Activated B cell treated with CpG ODN at 0.5 μM for 24 hours (primary cell): ENCODE measurements at places on chromosomes 5 and 9.
A peak's percentile ranks its signal among the peaks of the same experiment; 100 is the strongest.

DNA sequence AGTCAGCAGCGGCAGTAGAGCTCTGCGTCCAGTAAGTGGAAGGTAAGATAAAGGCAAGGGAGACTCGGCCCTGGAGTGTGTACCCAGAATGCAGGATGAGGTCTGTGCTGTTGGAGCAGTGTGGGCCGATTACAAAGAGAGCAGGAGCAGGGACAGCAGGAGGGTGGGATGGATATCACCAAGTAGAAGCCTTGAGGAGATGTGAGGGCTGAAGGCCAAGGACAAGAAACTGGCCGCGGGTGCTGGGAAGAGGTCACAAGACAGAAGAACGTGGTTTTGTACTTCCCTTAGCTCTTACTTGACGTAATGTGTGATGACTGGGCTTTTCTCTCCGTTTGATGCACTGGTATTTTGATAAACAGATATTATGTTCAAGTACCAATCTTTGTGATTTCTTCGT lies 43.7 kb downstream of the OR2V1 start:
- H3K4me3 ChIP-seq, result no peak overlapping the region
- H3K36me3 ChIP-seq, result no peaks in the 10 kb centered on the region
- H3K27me3 ChIP-seq, result peaks cover 9% of the 10 kb centered on the region
- no peak for DNase-seq

DNA sequence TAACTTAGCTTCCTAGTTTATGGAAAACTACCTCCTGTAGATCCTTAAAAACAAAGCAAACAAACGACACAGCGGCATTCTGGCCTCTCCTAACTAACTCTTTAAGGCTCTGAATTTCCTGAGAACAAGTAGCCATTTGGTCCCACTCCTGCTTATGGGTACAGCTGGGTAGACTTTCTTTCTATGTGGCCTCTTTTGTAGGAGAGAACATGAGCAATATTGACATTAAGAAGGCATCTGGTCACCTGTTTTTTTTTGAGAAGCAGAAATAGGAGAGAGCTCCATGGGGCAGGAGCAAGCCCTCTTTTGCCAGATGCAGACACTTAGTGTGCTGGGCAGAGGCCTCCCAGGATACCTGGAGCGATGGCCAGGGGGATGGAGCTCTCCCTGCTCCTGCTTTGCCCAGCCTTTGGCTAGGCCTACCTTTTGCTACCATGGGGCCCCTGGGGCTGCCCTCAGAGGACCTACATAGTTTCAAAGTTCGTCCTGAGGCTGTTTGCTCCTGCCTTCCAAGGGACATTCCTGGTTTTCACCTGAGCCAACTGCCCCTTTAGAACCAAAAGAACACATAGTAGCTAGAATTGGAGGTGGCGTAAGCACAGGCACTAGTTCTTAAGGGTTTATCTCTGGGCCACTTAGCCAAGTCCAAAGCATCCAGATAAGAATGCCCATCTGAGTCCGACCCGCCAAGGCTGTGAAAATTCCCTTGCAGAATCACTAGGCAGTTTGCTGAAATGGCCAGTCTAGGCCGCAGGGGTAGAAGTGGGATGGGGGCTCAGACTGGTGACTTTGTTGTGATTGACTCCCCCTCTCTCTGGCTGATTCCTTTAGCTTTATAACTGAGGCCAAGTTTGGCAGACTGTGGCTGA lies 2.4 kb upstream of the STC2 start:
- peaks cover 12% of the 10 kb centered on the region for H3K4me1 ChIP-seq
- H3K27ac ChIP-seq, result no peak overlapping the region
- DNase-seq, result no peak
- H3K4me3 ChIP-seq, result no peak overlapping the region

GRCh38 chr5:141105350-141105749 lies 5.1 kb downstream of the PCDHB3 start:
- H3K36me3 ChIP-seq, result no peaks in the 10 kb centered on the region
- no peak overlapping the region for H3K4me3 ChIP-seq
- peaks cover 9% of the 10 kb centered on the region for H3K27me3 ChIP-seq
- no peak overlapping the region for H3K27ac ChIP-seq
- no peak for DNase-seq
- no peaks in the 10 kb centered on the region for H3K4me1 ChIP-seq

DNA sequence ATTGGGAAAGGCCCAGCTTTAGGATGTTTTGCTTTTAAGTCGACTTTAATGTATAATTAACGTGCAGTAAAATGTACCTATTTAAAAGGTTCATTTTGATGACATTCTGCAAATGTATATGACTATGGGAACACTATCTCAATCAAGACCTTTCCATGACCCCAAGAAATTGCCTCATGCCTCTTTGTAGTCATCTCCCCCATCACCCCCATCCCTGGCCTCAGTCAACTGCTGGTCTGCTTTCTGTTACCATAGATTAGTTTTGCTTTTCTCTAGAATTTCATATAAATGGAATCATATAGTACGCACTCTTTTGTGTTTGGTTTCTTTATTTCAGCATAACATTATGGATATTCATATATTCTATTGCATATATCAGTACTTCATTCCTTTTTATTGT lies 80.7 kb upstream of the C9orf72 start:
- no peaks in the 10 kb centered on the region for H3K4me1 ChIP-seq
- no peak overlapping the region for H3K4me3 ChIP-seq
- H3K27me3 ChIP-seq, result peaks cover under 1% of the 10 kb centered on the region
- H3K36me3 ChIP-seq, result no peaks in the 10 kb centered on the region
- DNase-seq, result no peak

DNA sequence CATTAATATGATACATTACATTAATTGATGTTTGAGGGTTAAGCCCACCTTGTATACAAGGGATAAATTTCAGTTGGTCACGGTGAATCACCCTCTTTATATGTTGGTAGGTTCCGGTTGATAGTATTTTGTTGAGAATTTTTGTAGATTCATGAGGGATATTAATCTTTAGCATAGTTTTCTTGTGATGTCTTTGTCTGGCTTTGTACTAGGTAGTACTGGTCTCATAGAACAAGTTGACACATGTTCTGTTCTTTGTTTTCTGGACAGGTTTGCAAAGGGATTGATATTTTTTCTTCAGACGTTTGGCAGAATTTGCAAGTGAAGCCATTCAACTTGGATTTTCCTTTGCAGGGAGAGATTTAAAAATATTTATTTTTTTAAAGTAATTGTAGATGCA lies 49.1 kb upstream of the CLK4 start:
- no peak for DNase-seq
- peaks cover 4% of the 10 kb centered on the region for H3K4me1 ChIP-seq
- H3K36me3 ChIP-seq, result no peaks in the 10 kb centered on the region
- no peak overlapping the region for H3K27ac ChIP-seq
- no peak overlapping the region for H3K4me3 ChIP-seq

DNA sequence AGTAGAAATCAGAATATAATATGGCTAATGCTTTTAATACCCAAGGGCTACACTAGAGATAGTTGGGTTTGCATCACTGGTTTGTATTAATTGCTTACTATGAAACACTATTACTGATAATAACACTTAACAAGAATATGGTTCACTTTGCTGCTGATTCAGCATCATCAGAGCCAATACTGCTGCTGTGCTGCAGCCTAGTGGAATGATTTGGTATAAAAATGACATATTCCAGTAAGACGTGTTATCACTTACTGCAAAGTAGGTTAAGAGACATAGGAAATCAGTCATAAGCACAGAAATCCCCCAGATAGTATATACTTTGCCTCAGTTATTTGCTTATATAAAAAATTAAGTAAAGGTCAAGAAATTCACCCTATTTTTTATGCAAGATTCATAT lies 2.8 kb downstream of the CDH10 start:
- DNase-seq, result no peak
- no peak overlapping the region for H3K27ac ChIP-seq
- H3K4me1 ChIP-seq, result no peaks in the 10 kb centered on the region
- no peak overlapping the region for H3K4me3 ChIP-seq

GRCh38 chr5:3226196-3226920 lies 369.3 kb upstream of the IRX1 start:
- no peak overlapping the region for H3K27ac ChIP-seq
- H3K4me1 ChIP-seq, result no peaks in the 10 kb centered on the region
- no peaks in the 10 kb centered on the region for H3K27me3 ChIP-seq
- no peaks in the 10 kb centered on the region for H3K36me3 ChIP-seq
- no peak overlapping the region for H3K4me3 ChIP-seq

DNA sequence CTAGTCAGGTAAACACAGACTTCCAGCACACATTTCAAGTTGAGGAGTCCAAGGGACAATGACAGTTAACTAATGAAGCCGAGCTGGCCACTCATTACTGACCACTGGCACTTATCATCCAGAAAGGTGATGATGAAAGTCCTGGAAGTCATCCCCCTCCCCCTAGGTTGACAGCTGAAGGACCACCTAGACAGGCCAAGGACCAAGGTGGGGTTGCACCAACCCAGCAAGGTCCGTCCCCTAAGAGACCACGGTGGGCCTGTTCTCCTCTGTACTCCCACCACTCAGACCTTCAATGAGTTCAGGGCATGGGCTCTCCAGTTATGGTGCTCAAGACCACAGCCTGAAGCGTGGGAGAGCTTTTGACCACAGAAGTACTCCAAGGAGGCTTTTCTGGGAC lies 13.2 kb downstream of the P4HA2 start:
- no peaks in the 10 kb centered on the region for H3K4me1 ChIP-seq
- no peaks in the 10 kb centered on the region for H3K27me3 ChIP-seq
- no peaks in the 10 kb centered on the region for H3K36me3 ChIP-seq
- no peak for DNase-seq

DNA sequence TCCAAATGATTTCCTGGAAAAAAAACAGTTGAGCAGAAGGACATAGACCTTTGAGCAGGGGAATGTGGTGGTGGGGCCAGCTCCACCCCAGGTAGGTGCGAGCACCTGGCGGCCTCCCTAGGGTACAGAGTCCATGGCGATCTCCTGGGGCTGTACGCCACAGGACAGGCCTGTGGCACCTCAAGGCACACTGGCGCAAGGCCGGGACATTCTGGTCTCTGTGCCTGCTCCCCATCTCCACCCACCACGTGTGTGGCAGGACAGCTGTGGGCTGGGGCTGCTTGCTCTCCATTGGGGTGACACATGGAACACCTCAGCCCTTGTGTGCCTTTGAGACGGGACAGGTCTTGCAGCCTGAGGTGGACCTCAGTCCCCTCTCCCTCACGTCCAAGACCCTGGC lies 25.2 kb downstream of the WNK2 start:
- H3K36me3 ChIP-seq, result no peaks in the 10 kb centered on the region
- no peaks in the 10 kb centered on the region for H3K4me1 ChIP-seq
- peaks cover 6% of the 10 kb centered on the region for H3K27me3 ChIP-seq
- DNase-seq, result no peak
- no peak overlapping the region for H3K27ac ChIP-seq
- H3K4me3 ChIP-seq, result no peak overlapping the region

DNA sequence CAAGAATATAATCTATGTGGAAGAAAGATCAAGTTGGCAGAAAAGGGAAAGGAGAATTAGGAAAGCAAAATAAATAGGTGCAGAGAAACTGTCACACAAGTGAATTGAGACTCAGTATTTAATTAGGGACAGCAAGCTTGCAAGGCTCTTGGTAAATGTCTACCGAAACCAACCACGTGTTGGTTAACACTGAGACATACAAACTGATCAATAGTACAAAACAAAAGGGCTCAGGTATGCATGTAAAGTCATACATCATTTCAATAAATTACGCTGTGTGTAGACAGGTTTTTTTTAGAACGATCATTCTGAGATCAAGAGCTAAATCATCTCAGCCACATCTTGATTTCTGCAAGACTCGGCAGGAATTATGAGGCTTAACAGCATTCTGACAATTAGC lies 225.4 kb downstream of the EBF1 start:
- no peaks in the 10 kb centered on the region for H3K27me3 ChIP-seq
- peaks cover 8% of the 10 kb centered on the region for H3K36me3 ChIP-seq
- peak overlapping the region; percentile 39 for H3K4me3 ChIP-seq

- no peaks in the 10 kb centered on the region for H3K27me3 ChIP-seq
- DNase-seq, result no peak
- H3K27ac ChIP-seq, result no peak overlapping the region
- no peak overlapping the region for H3K4me3 ChIP-seq
Measured at GRCh38 chr5:35369965-35370790, 139.9 kb upstream of the PRLR start.

- no peaks in the 10 kb centered on the region for H3K4me1 ChIP-seq
- no peak overlapping the region for H3K27ac ChIP-seq
- peaks cover 2% of the 10 kb centered on the region for H3K27me3 ChIP-seq
- DNase-seq, result no peak
- no peaks in the 10 kb centered on the region for H3K36me3 ChIP-seq
Measured at GRCh38 chr5:102792705-102793104, 37.6 kb downstream of the PAM start.

DNA sequence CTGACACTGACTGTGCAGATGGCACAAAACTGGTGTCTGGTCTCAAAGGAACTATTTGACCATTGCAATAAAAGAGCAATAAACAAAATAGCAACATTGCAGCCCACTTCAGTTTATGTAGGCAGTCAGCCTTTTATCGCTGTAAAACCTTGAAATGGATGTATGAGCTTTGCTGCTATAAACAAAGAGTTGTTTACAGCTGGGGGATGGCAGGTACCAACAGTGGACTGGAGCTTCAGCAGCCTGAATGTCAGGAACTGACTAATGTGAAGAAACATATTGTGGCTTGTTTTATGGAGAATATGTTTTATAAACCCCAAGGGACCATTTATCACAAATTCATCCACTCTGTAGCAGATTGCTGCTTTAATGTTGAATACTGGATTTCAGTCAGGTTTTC lies 78.0 kb downstream of the PTPRD start:
- no peak overlapping the region for H3K27ac ChIP-seq
- no peak overlapping the region for H3K4me3 ChIP-seq
- no peaks in the 10 kb centered on the region for H3K4me1 ChIP-seq

GRCh38 chr9:7549249-7549648 lies 250.3 kb downstream of the DMAC1 start:
- no peak for DNase-seq
- H3K27me3 ChIP-seq, result peaks cover 14% of the 10 kb centered on the region
- no peaks in the 10 kb centered on the region for H3K4me1 ChIP-seq
- no peaks in the 10 kb centered on the region for H3K36me3 ChIP-seq
- no peak overlapping the region for H3K4me3 ChIP-seq
- no peak overlapping the region for H3K27ac ChIP-seq

DNA sequence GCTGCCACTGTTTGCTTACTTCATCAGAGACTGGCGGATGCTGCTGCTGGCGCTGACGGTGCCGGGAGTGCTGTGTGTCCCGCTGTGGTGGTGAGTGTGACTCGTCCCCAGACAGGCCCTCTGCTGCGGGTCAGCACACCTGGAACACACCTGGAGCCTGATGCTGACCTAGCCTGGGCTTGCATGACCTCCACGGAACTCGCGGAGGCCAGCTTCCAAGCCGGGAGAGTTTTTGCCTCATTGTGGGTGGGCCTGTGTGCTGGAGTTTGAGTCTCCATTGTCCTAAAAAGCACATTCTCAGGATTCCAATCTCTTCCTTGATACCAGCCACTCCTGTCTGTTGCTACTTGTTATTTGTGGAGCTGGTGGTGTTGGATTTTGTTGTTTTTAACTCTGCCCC lies 28.1 kb downstream of the SLC22A4 start:
- H3K4me1 ChIP-seq, result no peaks in the 10 kb centered on the region
- no peak for DNase-seq
- no peak overlapping the region for H3K4me3 ChIP-seq
- peaks cover 13% of the 10 kb centered on the region for H3K36me3 ChIP-seq
- H3K27ac ChIP-seq, result no peak overlapping the region
- no peaks in the 10 kb centered on the region for H3K27me3 ChIP-seq

- H3K27ac ChIP-seq, result no peak overlapping the region
- no peaks in the 10 kb centered on the region for H3K4me1 ChIP-seq
- no peaks in the 10 kb centered on the region for H3K36me3 ChIP-seq
Measured at GRCh38 chr5:13325765-13326164, 618.7 kb downstream of the DNAH5 start.

- no peak overlapping the region for H3K27ac ChIP-seq
- H3K36me3 ChIP-seq, result no peaks in the 10 kb centered on the region
- DNase-seq, result no peak
- H3K27me3 ChIP-seq, result peaks cover 40% of the 10 kb centered on the region
Measured at GRCh38 chr9:95379630-95380029, 62.1 kb upstream of the FANCC start.

GRCh38 chr9:69822116-69822750 lies 1.6 kb downstream of the CFAP95 start:
- no peak for DNase-seq
- peaks cover 8% of the 10 kb centered on the region for H3K4me1 ChIP-seq
- H3K36me3 ChIP-seq, result no peaks in the 10 kb centered on the region
- no peak overlapping the region for H3K4me3 ChIP-seq
